ENCODE measurements at places on chromosomes 4 and X.

DNA sequence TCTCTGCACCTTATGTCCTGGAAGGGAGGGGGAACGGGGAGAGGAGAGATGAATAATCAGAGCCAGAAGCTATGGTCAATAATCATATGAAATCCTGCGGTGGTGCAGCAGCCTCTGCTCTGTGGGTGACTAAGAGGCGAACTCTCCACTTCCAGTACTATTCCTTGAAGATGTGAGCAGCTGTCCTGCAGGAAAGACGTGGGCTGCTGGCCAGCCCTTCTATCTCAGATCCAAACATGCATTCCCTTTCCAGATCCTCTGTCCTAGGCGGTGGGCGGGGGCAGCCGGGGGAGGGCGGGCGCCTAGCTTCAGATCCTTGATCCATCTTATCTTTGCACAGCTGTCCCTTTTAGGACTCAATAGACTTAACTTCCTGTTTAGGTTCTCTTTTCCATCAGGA is 34.5 kb downstream of the SPINK2 start:
- no peak for DNase-seq

- DNase-seq, result no peak
Observed at GRCh38 chr4:128463006-128463405, 175.4 kb upstream of the PGRMC2 start.

- no peak for DNase-seq
Observed at GRCh38 chr4:62872856-62873255, 1536.4 kb downstream of the TECRL start.

- no peak for DNase-seq
Observed at GRCh38 chrX:2536141-2536540, 35.4 kb upstream of the DHRSX start.

- DNase-seq, result no peak
Observed at GRCh38 chr4:3285558-3286334, 7.1 kb upstream of the RGS12 start.

- DNase-seq, result no peak
Observed at GRCh38 chr4:173009129-173009823, 159.3 kb upstream of the GALNT7 start.

- DNase-seq, result no peak
Observed at GRCh38 chr4:110622841-110623717, at the start of gene PITX2. Gene PITX2 (minus strand): TSS chr4:110623077. CDS start chr4:110622460, 617 bp downstream.

DNA sequence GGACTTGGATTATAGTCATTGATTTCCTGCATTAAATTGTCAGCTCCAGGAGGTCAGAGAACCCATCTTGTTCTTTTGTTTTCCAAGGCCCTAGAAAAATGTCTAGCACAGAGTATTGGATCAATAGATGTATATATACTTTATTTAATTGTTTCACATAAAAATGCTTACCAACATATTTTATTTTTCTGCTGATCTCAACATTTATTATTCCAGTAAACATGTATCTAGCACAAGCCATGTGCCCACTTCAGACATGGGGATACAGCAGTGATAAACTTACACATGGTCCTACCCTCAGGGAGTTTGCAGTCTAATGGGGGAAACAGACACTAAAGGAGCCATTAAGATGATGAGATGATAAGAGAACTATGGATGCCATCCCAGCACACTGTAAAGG is 49.1 kb upstream of the TBC1D9 start:
- DNase-seq, result no peak

DNA sequence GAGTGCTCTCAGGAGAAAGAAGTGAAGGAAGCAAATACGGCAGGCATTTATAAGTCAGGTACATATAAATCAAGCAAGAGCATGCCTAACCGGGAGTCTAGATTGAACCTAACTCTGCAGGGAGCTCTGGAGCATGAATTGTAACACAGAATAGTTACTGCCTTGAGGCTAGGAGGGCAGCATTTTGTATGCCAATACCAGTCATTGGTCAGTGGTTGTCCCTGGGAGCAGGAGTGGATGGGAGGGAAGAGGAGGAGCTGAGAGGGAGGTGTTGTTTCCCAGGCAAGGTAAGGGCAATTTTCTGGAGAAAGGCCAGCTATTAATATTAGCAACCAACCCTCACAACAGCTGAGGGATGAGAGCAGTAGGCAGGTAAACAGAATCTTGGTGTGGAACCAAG is 224.7 kb upstream of the DCAF8L1 start:
- DNase-seq, result no peak

GRCh38 chr4:53478671-53479456 is 101.4 kb downstream of the FIP1L1 start:
- DNase-seq, result no peak

GRCh38 chr4:170581969-170582368 is 492.2 kb upstream of the AADAT start:
- no peak for DNase-seq

DNA sequence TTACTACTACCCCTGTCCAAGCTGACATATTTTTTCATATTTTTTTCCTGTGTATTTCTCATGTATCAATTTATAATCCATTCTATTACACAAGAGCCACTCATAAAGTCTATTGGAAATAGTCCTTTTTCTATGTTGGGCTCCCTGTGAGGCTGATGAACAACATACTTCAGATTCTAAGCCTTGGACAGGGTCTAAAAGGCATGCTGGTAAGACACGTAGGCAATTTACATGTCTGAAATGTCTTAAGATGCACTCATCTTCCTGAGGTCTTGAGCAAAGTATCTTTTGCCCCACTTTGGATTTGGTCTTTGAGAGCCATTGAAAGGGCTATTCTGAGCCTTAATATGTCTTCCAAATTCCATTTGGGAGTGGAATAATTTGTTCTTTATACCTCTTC is 31.8 kb downstream of the OCIAD1 start:
- DNase-seq, result no peak

DNA sequence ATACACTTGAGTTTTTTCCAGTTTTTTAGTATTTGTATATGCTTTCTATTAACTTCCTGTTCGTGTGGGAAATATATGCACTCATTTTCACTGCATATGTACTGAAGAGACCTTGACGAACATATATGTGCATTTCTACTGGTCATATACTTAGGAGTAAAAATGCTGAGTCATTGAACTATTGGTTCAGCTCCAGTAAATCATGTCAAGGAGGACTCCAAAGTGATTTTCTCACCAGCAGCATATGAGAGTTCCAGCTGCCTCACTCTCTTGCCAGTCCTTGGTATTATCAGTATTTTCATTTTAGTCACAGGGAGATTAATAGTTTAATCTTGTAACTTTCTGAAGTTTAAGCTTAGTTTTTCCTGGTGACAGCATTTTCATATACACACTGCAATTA is 2750.2 kb downstream of the ARAP2 start:
- no peak for DNase-seq

DNA sequence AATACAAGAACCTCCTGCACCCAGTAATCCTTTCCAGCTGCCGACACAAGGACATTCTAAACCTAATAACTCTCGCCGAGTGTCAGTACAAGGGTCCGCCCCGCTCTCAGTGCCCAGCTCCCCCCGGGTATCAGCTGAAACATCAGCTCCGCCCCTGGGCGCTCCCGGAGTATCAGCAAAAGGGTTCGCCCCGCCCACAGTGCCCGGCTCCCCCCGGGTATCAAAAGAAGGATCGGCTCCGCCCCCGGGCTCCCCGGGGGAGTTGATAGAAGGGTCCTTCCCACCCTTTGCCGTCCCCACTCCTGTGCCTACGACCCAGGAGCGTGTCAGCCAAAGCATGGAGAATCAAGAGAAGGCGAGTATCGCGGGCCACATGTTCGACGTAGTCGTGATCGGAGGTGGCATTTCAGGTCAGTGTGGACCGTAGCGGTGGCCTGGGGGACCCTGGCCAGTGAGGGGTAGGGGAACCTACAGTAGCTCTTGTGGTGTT is at the start of gene MAOA:
Gene MAOA (plus strand): TSS at position 295 of the 490 bp plus-strand sequence. CDS start 43 bp downstream, at position 338.
- DNase-seq, result peak; percentile 7

GRCh38 chrX:122445466-122445865 is 738.6 kb upstream of the GRIA3 start:
- DNase-seq, result no peak

- DNase-seq, result no peak
Observed at GRCh38 chr4:6105311-6105911, 87.2 kb upstream of the C4orf50 start.

GRCh38 chr4:187390646-187391045 is 604.9 kb upstream of the ZFP42 start:
- DNase-seq, result no peak

GRCh38 chrX:110145854-110146253 is 142.9 kb downstream of the TMEM164 start:
- DNase-seq, result no peak

DNA sequence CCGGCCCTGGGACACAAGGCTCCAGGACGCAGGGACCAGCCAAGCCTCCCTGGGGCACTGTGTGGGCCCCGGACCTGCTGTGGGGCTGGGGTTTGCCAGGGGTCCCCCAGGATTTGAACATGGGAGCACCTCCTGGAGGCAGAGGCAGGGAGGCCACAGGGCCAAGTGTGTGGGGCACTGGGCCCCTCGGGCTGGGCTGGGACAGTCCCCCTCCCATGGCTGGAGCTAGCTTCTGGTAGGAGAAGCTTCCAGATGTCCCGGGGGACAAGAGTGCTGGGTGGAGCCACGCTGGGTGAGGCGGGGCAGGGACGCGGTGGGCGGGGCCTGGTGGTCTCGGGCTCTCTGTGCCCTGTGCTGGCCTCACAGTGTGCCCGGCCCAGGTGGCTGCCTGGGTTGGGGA is 18.6 kb downstream of the FGFRL1 start:
- no peak for DNase-seq

DNA sequence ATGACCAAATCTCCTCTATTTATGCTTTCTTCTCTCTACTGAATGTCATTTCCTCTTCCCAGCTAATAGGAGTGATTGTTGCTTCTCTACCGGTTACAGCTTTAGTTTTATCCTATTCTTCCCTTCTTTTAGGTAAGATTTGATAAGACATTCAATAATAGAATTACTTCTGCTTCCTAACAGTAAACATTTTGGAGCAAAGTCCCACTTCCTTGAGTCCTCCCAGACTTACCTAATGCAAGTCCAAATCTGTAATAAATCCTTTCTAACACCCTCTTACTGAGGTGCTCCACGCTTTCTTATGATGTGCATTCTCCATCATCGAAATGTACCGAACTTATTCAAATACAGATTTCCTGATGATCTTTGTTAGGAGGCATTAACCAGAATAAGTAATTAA is 79.2 kb upstream of the GPM6A start:
- no peak for DNase-seq

- no peak for DNase-seq
Observed at GRCh38 chr4:86498863-86499166, 95.3 kb upstream of the PTPN13 start.

- DNase-seq, result no peak
Observed at GRCh38 chrX:24260842-24261550, 52.9 kb downstream of the SUPT20HL2 start.

Data from stimulated activated CD8-positive, alpha-beta memory T cell treated with anti-CD3 and anti-CD28 coated beads, Interleukin-15, amount 100 ng/mL, for 4 hours (primary cell).